Skeletal muscle cell (primary cell): ENCODE measurements at places on chromosomes 3 and 15.

- no peak for DNase-seq
Observed at GRCh38 chr3:126394977-126395321, 240 bp downstream of the CFAP100 start.

- DNase-seq, result no peak
Observed at GRCh38 chr15:83658430-83659416, 4.8 kb downstream of the ADAMTSL3 start.

GRCh38 chr15:54481819-54482218, 503.6 kb downstream of the UNC13C start:
- DNase-seq, result no peak

- DNase-seq, result peak; percentile 95
Observed at GRCh38 chr3:146503461-146504202, 34.3 kb upstream of the PLSCR2 start.

DNA sequence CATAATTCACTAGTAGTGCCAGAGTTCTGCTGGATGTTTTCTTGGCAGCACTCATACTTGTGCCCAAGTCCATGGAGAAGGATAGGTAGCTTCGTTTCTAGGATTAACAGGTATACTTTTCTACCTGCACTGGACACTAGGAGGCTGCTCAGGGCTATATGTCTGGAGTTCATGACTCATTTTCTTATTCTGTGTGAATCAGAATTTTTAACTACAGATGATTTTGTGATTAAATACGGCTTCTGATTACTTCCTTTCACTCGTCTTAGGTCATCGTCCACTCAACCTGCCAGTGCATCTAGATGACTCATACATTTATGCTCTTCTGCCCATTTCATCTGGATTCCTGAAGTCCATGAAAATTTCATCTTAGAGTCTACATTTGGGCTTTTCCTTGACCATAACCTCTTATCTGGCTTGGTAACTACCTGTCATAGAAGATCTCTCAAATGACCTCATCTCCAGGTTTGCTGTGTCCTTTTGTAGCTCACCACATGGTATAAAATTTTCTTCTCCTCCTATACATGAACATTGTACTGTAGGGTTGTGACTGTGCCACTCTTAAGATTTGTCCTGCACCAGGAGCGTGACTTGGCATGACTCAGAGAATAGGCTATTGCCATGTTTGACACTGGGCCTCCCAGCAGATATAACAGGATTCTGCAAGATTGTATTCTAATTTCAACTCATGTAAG, 66.7 kb upstream of the GCSAM start:
- DNase-seq, result no peak

- no peak for DNase-seq
Observed at GRCh38 chr3:73926360-73927202, 301.8 kb upstream of the PDZRN3 start.

DNA sequence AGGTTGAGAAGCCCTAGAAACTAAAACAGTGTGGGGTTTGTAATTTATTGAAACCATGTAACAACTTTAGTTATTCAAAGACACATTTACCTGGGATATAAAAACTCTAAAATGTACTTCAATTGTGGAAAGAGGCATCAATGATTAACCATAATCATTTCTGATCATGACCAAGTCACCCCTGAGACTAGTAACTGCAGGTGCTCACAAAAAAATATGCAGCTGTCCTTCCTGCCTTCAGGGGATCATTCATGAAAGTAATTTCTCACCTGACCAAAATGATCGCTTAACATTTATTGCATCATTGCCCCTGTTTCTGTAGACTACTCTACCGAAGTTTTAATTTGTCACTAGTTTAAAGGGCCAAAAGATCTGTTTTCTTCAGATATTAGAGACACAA, 9.0 kb downstream of the ACP3 start:
- DNase-seq, result no peak

DNA sequence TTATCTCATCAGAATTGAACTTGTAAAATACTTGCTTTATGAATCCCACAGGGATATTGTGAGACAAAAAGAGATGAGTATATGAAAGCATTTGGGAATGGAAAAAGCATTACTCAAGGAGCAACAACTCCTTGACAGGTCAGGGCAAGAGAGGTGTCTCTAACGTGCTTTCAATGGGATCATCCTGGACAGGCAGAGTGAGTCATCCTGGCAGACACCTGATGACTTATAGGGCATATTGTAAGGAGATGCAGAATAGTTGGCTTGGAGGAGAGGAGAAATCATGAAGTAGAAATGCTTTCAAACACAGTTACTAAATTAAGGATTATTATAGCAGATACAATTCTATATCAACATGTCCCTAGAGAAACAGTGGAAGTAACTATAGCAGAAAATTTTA, 71.9 kb upstream of the THSD4 start:
- no peak for DNase-seq

DNA sequence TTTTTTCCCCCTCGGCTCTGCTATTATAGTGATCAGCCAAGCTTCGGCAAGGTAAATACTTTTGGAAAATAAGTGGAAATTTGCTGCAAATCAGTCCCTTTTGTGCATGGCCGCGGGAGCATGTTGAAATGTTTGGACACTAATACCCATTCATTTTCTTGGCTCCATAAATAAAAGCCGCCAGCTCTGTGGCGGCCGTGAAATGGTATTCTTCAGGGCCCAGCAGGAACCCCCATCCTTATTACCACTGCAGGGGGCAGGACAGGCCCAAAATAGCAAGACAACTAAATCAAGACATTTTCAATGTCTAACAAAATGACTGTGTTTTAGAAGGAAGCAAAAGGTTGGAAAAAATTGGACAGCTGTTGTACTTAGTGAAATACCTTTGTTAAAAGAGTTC, 362.3 kb downstream of the NR2F2 start:
- no peak for DNase-seq

DNA sequence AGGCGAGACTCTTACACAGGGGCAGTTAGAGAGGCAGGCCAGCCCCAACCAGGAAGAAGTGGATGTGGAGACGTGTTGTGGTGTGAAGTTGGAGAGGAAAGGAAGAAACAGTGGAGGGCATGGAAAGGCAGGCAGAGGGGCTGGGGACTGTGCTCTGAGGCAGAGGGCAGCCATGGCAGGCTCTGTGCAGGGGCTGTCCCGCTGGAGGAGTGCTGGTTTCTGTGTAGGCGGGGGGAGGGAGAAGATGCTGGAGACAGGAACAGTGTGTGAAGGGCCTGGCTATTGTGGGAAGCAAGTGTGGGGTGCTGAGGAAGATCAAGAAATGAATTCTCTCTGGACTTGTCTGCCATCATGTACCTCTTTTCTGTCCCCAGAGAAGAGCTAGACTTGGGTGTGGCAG, 21.0 kb downstream of the SNAPC5 start:
- no peak for DNase-seq

GRCh38 chr15:98745650-98746374, 97.5 kb downstream of the IGF1R start:
- DNase-seq, result no peak

- no peak for DNase-seq
Observed at GRCh38 chr15:77706482-77707244, 74.0 kb upstream of the LINGO1 start.

GRCh38 chr15:60695713-60696522, 217.0 kb upstream of the ICE2 start:
- DNase-seq, result peak; percentile 33

DNA sequence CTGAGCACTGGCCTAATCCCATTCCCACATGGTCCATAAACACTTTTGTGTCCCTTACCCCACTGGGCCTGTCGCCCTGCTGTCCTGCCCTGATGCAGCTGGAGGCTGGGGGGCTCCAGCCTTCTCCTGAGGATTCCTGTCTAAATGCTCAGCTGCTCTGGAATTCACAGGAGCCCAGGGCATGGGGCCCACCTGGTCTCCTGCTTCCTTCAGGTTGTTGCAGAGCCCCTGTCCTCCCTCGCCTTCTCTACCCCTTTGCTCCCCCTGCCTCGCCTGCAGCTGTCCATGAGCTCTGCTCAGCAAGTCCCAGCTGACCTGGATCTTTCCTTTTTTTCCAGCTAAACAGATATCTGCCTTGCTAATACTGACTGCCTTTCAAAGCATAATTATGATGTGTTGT, 286.9 kb downstream of the XXYLT1 start:
- no peak for DNase-seq

- no peak for DNase-seq
Observed at GRCh38 chr15:68615301-68615700, 36.5 kb downstream of the CORO2B start.

DNA sequence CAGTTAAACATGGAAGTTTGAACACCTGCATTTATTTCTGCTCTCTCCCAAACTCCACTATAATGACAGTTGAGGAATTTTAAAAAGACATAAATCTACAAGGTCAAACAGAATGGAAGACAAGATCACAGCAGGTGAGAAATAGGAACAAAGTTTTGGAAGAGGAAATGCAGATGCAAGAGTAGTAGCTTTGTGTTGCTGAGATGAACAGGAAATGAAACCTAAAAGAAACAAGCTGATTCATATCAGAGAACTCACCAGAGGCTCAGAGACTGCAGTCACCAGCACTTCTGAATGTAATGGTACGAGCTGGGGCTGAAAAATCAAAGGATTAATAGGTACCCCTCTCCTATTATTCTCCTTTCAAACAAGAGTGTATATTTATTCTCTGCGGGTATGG, 459.9 kb downstream of the RAP2B start:
- no peak for DNase-seq

- DNase-seq, result no peak
Observed at GRCh38 chr3:47908744-47909143, 105.8 kb downstream of the DHX30 start.

GRCh38 chr3:142779591-142779990, 55.8 kb downstream of the TRPC1 start:
- no peak for DNase-seq

DNA sequence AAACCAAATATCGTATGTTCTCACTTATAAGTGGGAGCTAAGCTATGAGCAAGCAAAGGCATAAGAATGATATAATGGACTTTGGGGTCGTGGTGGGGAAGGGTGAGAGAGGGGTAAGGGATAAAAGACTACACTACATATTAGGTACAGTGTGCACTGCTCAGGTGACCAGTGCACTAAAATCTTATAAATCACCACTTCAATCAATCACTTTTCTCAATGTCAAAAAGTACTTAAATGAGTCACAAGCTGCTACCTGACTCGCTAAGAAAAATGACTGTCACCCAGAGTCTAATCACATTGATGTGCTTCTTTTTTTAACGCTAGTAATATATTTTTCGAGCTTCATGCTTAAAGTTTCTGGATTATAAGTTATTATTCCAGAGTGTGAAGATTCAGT, 95.5 kb downstream of the CBLB start:
- DNase-seq, result no peak

DNA sequence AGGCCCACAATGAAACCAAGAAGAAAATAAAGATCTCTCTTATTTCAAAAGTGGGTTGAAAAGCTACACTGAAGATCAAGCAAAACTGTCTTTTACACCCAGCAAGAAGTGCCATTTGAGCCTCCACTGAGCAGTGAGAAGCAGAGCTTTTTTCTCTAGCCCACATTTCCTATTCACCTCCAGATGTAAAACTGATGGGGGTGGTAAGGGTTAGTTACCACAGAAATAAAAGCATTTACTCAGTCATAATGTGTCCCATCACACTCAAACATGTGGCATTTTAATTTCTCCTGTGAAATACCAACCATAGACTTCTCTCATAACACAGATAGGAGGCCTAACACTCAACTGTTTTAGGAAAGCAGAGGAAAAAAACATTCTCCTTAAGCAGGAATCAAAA, 21.0 kb downstream of the IFT57 start:
- no peak for DNase-seq

DNA sequence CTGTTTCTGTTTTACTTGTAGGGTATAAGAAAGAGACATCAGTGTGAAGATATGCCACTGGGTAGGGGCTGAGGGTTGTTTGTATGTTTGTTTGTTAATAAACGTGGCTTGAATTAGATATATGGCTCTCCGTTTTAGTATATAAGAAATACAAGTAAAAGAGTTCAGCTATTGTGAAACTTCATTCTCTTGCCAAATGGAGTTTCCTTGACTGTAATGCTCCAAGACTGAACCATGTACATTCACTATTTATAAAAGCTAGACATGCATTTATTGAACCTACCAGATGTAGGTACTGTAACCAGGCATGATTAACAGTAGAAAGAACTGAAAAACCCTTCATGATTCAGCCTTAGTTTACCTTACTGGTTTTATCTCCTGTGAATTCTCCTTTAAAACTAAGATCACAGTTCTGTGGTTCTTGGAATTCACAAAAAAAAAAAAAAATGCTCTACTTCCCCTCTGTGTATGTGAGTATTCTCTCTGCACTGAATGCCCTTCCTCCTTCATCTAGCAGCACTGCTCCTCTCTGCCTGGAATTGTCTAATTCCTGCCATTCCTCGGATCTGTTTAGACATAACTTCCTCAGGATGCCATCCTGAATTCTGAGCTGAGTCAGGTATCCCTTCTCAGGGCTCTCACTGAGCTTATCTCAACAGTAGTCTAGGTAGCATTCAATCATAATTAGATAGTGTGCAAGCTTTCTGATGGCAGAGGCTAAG, 504.4 kb downstream of the FHIT start:
- DNase-seq, result no peak

GRCh38 chr3:110021659-110022058, 684.3 kb upstream of the DPPA4 start:
- DNase-seq, result no peak

GRCh38 chr3:136042608-136043221, 77.2 kb downstream of the PPP2R3A start:
- DNase-seq, result peak; percentile 8

DNA sequence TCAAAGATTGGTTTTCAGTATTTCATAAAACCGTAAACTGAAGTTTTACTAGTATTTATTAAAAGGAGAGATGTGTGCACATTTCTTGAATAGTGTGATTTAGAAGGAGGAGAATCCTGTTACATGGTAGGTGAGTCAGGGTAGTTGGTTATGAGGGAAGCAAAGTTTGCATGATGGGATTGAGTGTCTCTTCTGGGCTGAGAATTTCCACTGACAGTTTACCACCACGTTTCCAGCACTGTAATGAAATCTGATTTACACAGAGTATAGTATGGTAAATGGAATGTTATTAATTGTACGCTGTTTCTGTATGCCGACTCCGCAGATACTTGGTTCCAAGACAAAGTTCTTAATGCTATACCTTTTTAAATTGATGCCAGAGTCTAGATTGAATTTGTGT, 1.6 kb downstream of the NECTIN3 start:
- no peak for DNase-seq

DNA sequence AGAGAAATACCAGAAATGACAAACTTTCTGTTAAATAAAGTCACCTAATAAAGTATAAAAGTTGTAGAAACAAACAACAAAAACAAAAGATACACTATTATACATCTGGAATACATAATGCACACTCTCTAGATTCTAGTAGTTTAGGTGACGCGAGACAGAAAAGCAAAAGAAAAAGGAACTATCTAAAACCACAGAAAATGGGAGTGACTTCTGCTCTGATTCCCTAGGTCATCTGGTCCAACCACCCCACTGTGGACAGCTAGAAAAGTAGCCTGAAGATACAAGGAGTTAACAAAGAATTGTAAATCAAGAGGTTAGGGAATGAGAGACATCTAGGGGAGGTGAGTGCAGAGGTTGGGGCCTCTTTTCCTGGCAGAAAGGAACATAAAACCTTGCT, 39.1 kb downstream of the DHX36 start:
- no peak for DNase-seq

GRCh38 chr15:71250936-71251583, 135.8 kb downstream of the THSD4 start:
- no peak for DNase-seq
